ENCODE measurements at places on chromosomes 12 and 14.

- DNase-seq: no peak
Observed at GRCh38 chr14:61528591-61529021, 166.7 kb upstream of the HIF1A start.

DNA sequence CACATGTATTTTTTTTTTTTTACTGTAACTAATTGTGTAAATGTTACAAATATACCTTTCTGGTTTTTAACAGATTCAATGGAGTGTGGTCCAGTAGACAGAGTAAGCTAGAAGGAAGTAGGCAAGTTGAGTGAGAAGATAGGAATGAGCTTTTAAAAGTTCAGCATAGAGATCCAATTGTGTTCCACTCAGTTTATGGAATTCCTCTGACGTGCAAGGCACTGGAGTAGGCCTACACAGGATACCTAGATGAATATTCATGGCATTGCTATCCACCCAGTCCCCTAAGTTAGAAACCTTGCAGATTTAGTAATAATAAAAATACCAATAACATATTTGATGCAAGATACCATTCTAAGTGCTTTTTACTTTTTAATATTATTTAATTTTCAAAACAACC, 225.6 kb upstream of the ARID2 start:
- no peak for DNase-seq

DNA sequence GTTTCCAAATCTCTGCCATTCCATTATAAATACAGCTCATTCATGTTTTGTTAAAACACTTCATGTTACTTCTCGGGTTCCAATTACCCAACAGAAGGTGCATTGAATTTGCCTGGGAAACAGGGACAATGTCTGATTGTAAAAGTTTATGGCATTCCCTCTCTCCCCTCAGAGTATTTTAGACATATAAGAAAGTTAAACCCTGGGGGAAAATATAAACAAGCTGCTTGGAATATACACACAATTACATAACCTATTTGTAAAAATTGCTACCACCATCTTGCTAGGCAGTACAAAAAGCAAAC, 60.0 kb downstream of the BTG1 start:
- DNase-seq: no peak

DNA sequence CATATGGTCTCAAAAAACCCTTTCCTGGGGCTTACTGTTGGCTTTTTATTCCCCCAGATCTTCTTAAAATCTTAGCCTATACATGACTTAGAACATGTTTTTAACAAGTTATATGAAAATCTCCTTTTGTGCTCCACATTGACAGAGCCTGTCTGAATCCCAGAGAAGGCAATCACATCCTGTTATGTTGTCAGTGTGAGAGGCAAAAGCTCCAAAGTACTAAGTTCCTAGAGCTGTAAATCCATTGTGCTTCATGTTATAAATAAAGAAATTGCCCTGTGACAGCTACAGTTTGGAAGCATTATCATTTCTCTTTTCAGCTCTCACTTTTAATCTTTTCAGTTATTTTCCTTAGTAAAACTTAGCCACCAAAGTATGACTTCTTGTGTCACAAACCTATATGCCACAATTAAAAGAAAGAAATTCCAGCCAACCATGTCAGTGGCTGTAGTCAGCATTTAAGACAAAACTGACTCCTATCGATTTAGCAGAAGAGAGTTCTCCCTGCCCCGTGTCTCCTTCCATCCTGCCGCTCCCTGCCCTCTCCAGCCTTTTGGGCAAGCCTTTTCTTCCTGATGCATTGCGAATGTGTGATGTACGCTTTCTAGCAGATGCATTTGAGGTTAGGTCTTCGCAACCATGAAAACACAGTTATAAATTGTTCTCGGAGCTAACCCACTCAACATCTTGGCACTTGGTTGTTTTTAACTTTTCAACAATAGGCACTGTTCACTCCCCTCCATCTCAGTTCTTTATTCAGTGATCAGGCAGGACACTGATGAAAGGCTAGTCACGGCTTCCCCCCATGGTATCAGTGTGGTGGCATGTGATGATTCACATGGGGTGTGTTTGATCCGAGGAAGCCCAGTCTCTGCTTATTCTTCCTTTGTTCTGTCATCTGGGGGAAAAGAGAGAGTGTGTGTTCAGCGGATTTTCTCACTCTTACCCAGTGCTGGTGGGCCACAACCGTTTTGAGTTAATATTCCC, 143.5 kb downstream of the SSPN start:
- no peak for DNase-seq

DNA sequence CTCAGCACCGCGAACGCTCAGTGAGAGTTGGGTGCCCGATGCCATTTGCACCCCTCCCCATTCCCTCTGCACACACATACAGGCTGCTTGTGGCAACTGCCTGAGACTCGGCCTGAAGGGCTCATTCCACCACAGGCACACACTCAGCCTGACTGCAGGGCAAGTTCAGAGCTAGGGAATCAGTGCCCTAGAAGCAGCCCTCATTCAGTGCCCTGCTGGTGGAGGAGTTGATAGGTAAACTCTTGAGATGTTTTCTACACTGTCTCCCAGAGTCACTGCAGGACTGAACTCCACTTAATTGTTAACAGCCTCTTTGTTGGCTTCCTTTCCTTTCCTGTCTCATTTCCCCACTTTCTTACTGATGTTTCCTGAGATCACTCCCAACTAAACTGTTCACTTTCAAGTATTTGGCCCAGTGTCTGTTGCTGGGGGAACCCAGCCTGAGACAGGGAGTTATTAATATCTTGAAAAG, 16.9 kb downstream of the PPP1R36 start:
- DNase-seq: no peak

GRCh38 chr14:31568671-31569070, 7.5 kb downstream of the NUBPL start:
- DNase-seq: no peak

- DNase-seq: no peak
Observed at GRCh38 chr12:22306311-22306710, 28.2 kb downstream of the ST8SIA1 start.

DNA sequence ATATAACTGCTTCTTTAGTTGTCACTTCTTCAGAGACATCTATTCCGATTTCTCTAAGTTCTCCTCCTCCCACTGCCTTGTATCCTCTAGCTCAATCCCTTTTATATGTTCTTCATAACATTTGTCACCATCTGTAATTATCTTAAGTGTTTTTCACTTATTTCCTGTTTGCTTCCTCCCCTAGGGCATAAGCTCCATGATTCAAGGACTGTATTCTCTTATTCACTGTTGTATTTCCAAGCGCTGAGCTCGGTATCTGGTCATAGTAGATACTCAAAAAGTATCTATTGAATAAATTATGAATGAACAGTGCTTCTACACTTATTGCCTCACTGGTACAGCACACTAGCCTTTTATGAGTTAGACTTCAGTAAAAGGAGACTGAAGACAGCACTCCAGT, 109.0 kb upstream of the TMPO start:
- DNase-seq: no peak

- DNase-seq: no peak
Observed at GRCh38 chr12:39752482-39753137, 133.0 kb upstream of the ABCD2 start.

GRCh38 chr12:5567016-5567725, 135.3 kb downstream of the NTF3 start:
- DNase-seq: no peak

- DNase-seq: no peak
Observed at GRCh38 chr12:94807951-94808350, 157.6 kb upstream of the TMCC3 start.

GRCh38 chr12:28507033-28507432, 316.8 kb downstream of the CCDC91 start:
- no peak for DNase-seq

- DNase-seq: no peak
Observed at GRCh38 chr12:124110372-124110883, 137.4 kb downstream of the ZNF664 start.

GRCh38 chr12:61384511-61384910, 875.7 kb upstream of the USP15 start:
- DNase-seq: no peak

DNA sequence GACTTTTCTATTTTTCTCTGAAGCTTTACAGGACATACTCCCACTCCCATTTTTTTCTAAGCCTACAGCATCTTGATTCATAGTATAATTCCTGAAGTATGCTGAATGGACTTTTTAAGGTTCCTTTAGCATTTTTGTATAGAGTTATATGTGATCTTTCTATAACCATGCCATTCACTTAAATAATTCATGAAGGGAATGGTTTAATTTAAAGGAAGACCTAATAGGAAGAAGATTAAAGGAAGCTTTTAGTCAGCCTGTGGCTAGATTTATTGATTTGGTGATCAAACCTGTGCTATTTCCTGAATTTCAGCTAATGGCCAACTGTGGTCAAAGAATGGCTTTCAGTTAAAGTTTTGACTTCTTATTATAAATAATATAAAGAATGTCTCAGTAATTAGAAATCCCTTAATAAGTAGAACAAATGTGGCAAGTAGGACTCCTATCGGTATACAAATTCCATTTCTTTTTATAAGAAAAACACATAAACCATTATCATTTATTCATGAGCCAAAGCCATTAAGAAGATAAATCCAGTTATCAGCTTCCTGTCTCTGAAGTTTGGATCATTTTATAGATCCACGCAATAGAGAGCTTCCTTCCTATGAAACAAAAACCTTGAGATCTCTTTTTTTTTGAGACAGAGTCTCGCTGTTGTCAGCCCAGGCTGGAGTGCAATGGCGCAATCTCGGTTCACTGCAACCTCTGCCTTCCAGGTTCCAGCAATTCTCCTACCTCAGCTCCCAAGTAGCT, 4.0 kb upstream of the MAPK1IP1L start:
- no peak for DNase-seq

GRCh38 chr12:127819056-127819455, 447.9 kb upstream of the TMEM132C start:
- DNase-seq: no peak

- DNase-seq: no peak
Observed at GRCh38 chr14:103561381-103562178, 877 bp downstream of the BAG5 start.

DNA sequence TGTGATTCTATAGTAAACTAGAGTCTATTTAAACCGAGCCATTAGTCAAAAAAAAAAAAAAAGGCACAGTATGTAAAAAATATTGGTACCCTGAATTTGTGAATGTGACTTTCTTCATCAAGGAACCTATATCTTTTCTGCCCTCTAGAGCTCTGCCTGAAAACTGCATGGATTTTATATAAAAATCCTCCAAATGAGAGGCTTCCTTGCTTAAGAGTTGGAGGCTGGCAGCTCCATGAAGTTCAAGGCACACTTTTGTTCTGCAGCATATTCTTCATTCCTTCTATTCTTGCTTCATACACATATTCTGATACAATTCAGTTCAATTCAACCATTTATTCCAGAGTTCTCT, 23.1 kb upstream of the NKX2-8 start:
- DNase-seq: no peak

DNA sequence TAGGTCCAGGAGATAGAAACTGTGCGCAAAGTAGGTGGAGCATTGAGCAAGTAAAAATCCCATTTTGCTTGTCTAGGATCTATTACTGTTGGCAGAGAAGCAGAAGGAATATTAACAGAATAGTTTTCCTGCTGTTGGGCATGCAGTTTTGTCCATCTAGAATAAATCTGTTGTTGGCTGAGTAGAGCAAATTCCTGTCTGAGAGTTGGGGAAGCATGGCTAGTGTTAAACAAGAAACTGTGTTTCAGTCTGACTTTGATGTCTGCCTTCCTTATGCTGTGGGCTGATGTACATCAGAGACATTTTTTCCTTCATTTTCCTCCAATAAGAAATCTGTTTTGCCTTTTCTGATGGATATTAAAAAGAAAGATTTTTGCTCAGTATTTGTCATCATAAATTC, 98.2 kb downstream of the RAD52 start:
- no peak for DNase-seq

DNA sequence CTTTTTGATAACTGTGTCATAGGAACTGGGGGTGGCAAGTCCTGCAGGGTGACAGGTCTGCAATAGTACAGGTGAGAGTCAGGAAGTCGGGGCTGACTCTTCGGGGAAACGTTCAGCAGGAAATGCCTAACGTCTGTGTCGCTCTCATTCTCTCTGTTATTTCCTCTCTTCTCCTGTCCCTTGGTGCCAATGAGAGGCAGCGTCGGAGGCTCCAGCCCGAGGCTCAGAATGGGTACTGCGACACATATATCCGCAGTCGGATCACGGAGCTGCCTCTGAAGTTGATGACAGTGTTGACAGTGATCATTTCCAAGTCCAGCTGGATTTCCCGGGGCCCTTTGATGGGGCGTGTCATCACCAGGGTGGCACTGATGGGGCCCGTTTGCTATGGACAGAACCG, 2.7 kb upstream of the TC2N start:
- no peak for DNase-seq

DNA sequence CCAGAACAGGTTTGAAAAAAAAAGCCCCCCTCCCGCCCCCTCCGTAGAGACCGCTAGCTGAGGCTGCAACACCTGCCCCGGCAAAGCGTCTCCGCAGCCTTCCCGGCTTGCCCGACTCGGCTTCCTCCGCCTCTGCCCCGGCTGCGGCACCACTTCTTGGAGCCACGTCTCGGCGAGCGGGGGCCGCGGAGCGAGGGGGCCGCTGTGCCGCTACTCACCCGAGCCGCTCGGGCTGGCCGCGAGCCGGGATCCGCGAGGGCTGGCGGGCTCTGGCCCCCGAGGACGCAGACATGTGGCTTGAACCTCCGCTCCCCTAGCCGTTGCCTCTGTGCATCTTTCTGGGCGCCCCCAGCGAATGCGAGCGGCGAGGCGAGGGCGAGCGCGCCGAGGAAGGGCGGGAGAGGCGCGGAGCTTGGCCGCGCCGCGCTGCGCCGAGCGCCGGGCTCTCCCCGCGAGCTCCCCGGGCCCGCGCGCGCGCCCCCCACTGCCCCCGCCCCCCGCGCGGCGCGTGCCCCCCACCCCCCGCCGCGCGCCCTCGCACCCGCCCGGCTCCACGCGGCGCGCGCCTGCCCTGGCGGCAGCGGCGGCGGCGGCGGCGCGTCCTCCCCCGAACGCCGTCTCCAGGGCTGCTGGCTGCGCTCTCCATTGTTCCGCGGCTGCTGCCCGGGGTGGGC, 249.5 kb downstream of the APAF1 start:
- no peak for DNase-seq

- no peak for DNase-seq
Observed at GRCh38 chr12:39127401-39127800, 222.0 kb upstream of the CPNE8 start.

- DNase-seq: no peak
Observed at GRCh38 chr12:9731797-9732196, 1.1 kb downstream of the CLECL1 start.

- no peak for DNase-seq
Observed at GRCh38 chr14:81594012-81594411, 60.4 kb upstream of the SEL1L start.

GRCh38 chr12:88351146-88351545, 209.0 kb downstream of the TMTC3 start:
- no peak for DNase-seq

DNA sequence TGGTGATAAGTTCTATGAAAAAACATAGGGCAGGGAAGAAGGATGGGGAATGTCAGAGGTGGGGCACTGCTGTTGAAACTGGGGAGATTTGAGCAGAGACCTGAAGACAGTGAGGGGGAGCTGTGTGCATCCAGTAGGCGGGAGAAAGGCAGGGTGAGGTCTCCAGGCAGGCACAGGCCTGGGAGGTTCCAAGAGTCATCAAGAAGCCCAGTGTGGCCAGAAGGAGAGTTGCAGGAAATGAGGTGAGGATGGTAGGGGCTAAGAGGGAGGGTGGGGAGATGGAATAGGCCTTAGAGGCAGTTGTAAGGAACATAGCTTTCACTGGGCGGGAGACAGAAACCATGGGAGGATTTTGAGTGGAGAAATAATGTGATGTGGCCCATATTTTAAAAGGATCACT, 341.8 kb downstream of the GLT1D1 start:
- no peak for DNase-seq

GRCh38 chr12:64916411-64917261, 92.2 kb downstream of the TBC1D30 start:
- no peak for DNase-seq

Measured in stimulated activated CD8-positive, alpha-beta memory T cell treated with anti-CD3 and anti-CD28 coated beads, Interleukin-2, amount 100 ng/mL, for 48 hours (primary cell).